NCI-H1048 (cell line): ENCODE measurements at places on chromosomes 2 and 18.

DNA sequence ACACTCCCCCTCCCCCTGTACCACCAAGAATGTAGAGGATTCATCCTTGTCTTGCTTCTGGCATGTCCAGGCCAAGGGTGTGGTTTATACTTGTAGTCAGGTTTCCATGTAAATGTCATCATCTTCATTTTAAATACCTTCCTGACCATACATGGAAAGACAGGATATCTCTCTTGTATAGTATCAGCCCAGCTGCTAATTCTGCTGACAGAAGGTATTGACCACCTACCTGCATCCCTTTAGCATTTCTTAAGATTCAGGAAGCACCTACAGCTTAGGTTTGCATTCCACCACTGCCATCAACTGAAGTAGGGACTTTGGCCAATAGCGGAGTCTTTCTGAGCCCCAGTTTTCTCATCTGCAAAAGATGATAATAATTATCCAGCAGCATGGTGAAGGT is 22.9 kb upstream of the FSHR start:
- no peak for DNase-seq

GRCh38 chr2:228079194-228079593 is 102.3 kb downstream of the SPHKAP start:
- DNase-seq, result no peak

DNA sequence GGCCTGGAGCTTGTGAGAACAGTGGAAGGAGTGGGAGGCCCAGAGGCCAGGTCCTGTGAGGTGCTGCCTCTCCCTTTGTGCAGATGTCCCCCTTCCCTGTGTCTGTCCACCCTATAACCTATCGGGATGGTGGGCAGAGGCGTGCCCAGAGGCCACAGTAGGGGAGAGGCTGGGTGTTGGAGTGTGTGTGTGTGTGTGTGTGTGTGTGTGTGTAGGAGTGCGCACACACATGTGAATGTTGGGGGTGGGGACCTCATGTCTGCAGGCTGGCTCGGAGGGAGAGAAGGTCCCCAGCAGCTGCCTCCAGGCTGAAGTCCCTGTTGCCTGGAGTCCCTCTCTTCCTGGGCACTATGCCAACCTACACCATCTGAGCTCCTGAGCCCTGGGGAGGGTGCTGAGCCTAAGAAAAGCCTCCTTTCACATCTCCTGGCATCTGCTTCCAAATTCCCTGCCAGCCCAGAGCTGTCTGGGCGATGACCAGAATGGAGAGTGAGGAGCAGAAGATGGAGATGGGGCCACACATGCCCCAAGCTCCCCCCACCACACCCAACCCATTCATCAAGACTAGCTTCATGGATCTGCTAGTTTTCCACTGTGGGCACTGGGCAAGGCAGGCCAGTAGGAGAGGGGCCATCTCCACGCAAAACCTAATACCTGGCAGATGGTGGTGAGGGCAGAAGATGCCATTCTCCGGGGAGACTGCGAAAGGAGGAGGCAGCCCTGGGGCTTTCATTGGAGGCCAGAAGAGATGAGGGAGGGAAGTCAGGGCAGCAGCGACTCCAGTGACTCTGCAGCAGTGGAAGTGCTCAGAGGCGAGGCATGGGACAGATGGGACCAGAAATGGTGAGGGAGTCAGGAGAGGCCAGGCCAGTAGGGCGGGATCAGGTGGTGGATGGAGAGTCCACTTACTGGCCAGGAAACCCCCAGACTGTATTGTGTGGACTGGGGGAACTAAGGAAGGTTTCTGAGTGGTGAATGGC is 20.3 kb downstream of the KCNK3 start:
- DNase-seq, result no peak

DNA sequence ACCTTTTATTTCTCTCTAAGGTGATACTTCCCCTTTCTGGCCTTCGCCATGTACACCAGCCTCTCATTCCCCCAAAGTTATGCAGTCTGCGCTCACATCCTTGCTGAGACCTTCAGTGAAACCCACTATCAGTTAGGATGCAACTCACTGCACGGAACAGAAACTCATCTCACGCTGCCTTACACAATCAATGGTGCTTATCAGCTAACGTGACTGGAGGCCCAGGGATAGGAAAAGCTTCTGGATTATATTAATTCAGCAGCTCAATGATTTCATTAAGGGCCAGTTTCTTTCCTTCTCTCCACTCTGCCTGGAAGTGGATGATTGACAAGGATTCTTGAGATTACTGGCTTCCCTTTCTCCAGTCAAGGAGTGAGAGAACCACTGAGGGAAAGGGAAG is 44.8 kb downstream of the CDH2 start:
- no peak for DNase-seq

DNA sequence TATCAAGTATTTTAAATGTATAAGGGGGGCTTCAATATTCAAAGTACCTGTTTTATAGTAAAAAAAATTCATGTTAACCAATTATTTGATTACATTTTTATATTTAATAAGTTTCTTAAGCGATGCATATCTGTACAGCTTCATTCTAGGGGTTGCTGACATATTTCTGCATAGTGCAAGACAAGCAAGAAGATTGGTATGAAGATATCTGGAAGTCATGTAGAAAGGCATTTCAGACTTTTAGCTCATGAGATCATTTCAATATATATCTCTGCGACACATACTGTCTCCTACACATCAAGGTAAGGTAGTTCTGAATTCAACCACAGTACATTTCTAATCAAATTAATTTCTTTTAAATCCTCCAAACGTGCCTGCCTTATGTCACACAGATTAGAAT is 73.1 kb downstream of the MEMO1 start:
- DNase-seq, result no peak
